ENCODE measurements at places on chromosomes 11 and 22.

DNA sequence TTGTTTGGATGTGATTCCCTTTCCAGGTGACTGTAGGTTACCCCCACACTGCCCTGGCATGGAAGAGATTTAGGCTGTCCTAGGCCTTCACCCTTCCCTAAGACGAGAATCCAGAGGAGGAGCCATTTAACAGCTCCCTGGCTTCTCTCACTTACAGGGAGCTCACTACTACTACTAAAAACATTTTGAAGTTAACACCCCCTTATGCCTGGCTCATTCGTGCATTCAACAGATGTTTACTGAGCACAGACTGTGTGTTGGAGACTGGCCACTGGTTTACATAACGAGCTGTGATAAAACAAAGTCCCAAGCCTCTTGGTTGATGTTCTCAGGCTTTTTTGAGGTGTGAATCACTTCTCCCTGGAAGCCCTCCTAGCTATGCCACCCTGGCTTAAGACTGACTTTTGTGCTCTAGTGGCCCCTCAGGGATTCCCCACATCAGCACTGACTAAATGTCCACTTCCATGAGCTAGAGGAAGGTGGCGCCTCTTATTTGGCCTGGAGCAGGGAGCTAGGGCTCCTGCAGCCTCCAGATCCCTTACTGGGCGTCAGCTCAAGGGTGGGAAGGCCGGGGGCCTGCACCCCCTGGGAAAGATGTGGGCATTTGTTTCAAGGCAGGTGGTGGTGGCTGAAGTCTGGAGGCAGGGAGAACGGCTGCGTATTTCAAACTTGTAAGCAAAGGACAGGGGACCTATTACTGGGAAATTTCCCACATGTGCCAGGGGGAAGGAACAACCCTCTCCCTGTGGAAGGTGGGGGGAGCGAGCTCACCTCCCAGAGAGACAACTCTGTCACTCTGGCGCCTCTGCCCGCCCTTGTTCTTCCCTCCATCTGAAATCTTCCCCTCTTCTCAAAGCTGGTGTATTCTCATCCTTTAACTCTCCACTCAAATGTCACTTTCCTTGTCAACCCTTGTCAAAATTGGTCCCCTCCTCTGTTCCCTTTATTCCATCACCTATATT is 19.4 kb upstream of the MALAT1 start:
- no peak for DNase-seq

DNA sequence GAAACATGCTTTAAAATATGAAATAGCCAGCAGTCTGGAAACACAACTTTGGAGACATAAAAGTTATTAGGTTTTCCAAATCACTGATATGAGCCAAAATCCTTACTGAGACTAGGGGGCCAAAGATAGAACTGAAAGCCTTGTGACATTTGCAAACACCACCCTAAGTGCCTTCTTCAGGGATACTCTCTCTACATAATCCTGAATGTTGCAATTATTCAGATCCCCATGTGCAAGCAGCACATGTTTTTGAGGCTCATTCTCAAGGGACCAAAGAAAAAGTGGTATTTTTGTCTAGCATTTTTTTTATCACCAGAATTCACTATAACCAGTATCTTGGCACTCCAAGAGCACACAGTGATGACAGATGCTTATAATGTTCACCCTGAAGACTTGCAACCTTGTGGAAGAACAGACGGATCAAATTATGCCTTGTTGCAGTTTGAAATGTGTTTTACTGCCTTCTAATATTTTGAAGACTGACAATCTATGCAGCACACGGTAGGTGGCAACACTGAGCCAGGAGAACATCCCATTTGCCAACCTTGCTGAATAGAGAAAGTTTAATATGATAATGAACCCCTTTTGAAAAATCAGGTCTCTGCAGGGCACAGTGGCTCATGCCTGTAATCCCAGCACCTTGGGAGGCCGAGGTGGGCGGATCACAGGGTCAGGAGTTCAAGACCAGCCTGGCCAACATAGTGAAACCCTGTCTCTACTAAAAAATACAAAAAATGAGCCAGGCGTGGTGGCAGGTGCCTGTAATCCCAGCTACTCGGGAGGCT is 78.5 kb downstream of the PLEKHA7 start:
- DNase-seq = no peak

- no peak for DNase-seq
Measured at GRCh38 chr22:37482244-37482643, 3.9 kb downstream of the MFNG start.

- no peak for DNase-seq
Measured at GRCh38 chr11:120605469-120605868, 93.9 kb downstream of the GRIK4 start.

GRCh38 chr11:836274-836673 is 3.5 kb downstream of the CD151 start:
- no peak for DNase-seq

DNA sequence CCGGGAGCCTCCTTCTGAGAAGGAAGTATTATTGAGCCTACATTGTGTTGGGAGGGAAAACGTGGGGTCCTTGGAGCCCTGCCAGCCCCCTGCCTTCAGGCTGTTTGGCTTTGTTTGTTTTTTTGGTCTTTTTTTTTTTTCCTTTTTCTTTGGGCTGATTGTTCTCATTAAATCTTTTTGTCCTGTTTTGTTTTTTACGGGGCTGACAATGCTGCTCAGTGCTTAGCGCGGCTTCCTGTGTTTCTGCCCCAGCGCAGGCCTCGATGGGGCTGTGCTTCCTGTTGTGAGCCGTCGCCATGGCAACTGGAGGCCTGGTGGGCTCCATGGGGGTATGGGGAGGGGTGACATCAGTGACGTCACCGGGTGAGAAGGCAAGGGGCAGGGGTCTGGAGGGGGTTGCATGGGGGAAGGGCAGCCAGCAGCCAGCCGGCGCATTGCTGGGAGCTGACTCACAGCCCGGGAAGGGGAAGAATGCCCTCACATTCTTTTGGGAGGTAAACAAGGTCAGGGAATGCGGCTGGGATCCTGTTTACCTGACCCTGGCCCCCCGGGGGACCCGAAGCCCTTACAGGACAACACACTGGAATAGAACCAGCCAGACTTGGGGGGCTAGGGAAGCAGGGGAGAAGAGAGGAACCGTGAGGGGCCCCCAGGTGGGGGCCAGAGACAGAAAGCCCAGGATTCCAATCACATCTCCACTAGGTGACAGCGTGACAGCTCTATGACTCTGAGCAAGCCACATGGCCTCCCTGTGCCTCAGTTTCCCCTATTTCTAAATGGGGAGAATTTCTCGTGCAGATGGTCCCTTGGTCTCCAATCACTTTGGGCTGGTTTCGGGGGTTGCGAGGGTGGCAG is 22.2 kb upstream of the CBX7 start:
- peak; percentile 27 for DNase-seq

DNA sequence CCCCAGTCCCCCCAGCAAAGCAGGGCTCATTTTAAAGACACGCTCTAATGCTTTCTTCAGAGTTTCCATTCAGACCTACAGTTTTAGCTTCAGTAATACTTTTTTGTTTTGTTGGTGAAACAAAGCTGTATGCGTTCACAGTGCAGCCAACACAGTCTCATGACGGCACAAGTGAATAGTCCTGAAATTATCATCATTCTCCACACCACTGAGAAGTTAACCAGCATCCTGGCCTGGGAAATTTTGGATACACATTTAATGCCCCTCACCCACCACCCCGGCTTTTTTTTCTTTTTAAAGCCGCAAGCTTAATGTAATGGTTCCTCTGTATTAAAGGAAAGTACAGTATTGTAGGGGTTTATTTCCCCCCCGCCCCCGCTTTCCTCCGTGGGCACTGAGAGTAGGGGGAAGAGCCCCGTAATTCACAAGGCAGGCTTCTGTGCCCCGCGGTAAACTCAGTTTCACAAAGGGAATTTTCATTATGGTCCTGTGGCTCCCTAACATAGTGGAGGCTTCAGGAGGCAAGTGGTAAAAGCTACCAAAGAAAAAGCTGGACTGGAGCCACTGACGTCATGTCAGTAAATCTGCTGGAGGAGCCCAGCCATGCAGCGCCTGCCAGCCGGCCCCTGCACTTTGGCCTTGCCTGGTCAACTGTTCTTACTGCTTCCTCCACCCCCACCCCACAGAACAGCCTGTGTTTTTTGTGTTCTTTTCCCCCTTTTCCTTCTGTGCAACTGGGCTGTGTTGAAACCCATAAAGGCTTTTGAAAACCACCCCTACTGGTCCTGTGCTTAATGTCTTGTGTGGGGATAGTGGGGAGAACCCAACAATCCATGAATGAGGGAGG is 18.2 kb downstream of the TEAD1 start:
- DNase-seq = no peak

- DNase-seq = no peak
Measured at GRCh38 chr11:47400768-47401279, 7.6 kb upstream of the SLC39A13 start.

GRCh38 chr22:36927671-36928070 is 14.2 kb downstream of the CSF2RB start:
- no peak for DNase-seq

DNA sequence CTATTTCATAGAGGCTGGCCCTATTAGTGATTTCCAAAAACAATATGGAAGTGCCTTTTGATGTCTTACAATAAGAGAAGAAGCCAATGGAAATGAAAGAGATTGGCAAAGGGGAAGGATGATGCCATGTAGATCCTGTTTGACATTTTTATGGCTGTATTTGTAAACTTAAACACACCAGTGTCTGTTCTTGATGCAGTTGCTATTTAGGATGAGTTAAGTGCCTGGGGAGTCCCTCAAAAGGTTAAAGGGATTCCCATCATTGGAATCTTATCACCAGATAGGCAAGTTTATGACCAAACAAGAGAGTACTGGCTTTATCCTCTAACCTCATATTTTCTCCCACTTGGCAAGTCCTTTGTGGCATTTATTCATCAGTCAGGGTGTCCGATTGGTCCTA is 91.4 kb downstream of the CD44 start:
- no peak for DNase-seq

- no peak for DNase-seq
Measured at GRCh38 chr22:29574762-29575450, 6.0 kb downstream of the NIPSNAP1 start.

- no peak for DNase-seq
Measured at GRCh38 chr11:8069771-8070170, 11.2 kb upstream of the TUB start.

GRCh38 chr22:30270832-30271231 is 4.2 kb upstream of the OSM start:
- no peak for DNase-seq

GRCh38 chr11:60378354-60378753 is at the start of gene MS4A7:
TSS of gene MS4A7 (plus strand) at chr11:60378532. CDS start at chr11:60383142, 4,610 bp downstream.
- DNase-seq = no peak

DNA sequence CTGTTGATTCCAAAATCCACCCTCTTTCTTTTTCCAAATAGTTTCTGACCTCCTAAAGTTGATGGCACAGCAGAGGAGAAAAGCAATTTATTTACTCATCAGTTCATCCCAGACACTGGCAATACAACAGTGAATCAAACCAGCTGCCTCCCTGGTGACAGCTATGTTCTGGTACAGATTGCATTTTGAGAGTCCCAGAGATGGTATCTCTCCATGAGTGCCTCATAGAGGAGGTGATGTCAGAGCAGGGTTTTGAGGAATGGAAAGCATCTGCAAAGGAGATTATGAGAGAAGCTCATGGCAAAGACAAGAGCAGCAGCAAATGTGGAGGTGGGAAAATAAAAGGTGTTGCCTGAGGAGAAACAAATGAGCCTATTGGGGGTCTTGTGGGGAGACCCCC is 377.2 kb downstream of the MN1 start:
- no peak for DNase-seq

DNA sequence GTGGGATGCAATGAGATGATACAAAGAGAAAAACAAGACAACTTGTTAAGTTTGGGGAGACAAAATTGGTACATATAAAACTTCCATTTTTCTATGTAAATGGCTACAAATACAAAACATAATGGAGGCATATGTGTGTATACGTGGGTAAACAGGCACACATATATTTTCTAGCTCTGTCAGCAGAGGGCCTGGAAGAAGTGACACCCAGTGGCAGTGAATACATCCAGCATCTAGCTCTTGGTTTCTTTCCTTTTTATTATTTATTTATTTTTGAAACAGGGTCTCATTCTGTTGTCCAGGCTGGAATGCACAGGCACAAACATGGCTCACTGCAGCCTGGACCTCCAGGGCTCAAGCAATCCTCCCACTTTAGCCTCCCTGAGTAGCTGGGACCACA is 5.0 kb upstream of the RASL10A start:
- DNase-seq = no peak

GRCh38 chr22:26690654-26691376 is 33.4 kb downstream of the MIAT start:
- DNase-seq = no peak

GRCh38 chr11:30377347-30377746 is 54.4 kb downstream of the ARL14EP start:
- DNase-seq = no peak

DNA sequence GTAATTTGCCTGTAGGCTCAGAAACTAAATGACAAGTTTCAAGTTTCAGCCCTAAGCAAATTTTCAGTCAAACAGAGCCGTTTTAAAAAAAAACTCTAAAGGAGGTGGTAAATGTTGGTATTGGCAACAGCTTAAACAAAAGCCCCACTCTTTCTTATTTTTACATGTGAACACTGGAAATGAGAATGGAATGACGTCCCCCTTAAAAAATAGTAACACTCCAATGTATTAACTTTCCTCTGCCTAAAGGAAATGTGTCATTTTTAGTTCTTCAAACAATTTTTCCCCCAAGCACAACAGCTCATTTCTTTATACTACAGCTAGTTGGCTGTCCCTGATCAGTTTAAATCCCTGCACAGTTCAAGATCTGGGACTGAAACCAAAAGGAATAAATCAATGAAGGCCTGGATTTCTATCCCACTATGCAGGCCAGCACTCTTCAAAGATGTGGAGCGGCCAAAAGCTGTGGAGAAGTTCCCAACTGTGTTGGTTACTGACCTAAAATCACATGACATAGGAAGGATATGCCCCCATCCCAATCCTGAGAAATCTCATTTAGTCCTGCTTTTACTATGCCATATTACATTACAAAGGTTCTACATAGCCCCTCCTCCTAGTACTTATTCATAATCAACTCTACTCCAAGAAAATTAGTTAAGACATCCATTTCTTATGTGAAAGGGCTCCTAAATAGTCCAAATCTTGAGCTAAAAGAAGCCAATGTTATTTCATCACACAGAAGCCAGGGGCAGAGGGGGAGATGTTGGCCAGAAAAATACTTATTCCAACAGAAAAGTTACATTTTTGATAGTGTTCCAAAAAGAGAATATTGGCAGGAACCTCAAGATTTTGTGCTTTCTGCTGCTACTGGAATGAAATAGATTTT is 95.9 kb downstream of the CADM1 start:
- no peak for DNase-seq

- DNase-seq = no peak
Measured at GRCh38 chr11:134349802-134350355, 18.1 kb downstream of the GLB1L2 start.
